ENCODE measurements at places on chromosomes 16 and 17.

GRCh38 chr17:30380643-30381339 lies 2.1 kb downstream of the CPD start:
- DNase-seq, result no peak

DNA sequence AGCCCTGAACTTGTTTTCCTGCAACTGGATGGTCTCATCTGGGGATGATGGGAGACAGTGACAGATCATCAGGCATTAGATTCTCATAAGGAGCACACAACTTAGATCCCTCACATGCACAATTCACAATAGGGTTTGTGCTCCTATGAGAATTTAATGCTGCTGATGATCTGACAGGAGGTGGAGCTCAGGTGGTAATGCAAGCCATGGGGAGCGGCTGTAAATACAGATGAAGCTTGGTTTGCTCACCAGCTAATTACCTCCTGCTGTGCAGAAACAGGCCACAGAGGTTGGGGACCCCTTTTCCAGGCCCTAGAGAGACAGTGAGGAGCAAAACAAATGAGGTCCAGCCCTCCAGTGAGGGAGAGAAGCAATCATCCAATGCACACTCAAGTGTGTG lies 168.6 kb downstream of the RGS9 start:
- no peak for DNase-seq

- no peak for DNase-seq
These were observed 1629.2 kb downstream of the CDH8 start for GRCh38 chr16:60407034-60407433.

- DNase-seq, result no peak
These were observed 15.3 kb downstream of the CORO7 start for GRCh38 chr16:4401094-4401501.

- DNase-seq, result no peak
These were observed 23.2 kb downstream of the MYH3 start for GRCh38 chr17:10633738-10634379.

Measured in T follicular helper cell (primary cell).